Psoas muscle (tissue), 8 donors: ENCODE measurements at places on chromosomes 6 and 20. TPM values are rescaled to one million over a fixed set of nuclear protein-coding genes. Genes with fewer than 3 reads are reported as not detected.

DNA sequence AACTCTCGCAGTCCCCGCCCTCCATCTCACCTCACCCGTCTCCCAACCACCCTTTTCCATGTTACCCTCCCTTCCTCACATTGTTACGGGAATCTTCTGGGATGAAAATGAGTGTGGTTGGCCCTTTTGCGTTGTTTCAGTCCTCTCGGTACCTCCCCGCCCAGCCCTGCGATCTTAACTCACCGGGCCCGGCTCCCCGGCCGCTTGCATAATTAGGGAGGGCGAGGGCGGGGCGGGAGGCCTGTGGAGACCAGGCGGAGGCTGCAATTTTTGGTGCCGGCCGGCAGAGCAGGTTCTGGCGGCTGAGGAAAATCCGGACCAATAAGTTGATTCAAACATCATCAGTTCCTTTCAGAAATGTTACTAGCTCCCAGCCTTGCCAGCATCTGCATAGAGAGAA, 25.2 kb downstream of the TFAP2B start:
- no peak for DNase-seq

DNA sequence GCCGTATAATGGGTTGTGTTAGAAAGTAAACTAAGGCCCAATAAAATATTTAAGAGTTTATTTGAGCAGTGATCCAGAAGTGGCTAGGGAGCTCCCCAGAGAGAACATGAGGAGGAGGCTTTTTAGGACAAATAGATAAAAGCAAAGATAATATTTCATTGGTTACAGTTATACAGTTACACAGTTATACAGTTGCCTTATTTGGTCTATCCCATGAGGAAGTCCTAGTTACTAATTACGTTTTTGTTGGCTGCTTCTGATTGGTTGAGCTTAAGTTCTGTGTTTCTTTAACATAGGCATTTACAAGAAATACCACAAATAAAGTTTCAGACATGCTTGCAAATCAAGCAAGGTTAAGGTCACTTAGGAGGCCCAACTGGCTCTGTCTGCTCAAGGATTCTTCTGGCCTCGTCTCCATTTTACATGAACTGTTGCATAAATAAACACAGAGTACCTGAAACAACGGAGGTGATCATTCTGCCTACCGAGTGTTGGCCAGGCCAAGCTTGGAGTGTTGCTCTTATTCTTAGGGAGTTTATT, 7.0 kb downstream of the UBD start:
- no peak for DNase-seq

- DNase-seq = no peak
These were observed 44.6 kb upstream of the NT5E start for GRCh38 chr6:85405175-85405852.

The CTNNBL1 gene
- 44.0 TPM for total RNA-seq

GRCh38 chr6:34544776-34545471, 11.2 kb downstream of the SPDEF start:
- DNase-seq = no peak
